ENCODE measurements at places on chromosomes 11 and 22. TPM values are rescaled to one million over a fixed set of nuclear protein-coding genes. Genes with fewer than 3 reads are reported as not detected.

The BIRC3 gene
- 10.1 TPM for total RNA-seq

GRCh38 chr11:1852877-1853276 lies at the start of gene LSP1:
Gene LSP1 (plus strand): TSS chr11:1853084. CDS start chr11:1853145, 61 bp downstream.
- DNase-seq = no peak

GRCh38 chr11:39661890-39662289 lies 1797.6 kb downstream of the LRRC4C start:
- DNase-seq = no peak

DNA sequence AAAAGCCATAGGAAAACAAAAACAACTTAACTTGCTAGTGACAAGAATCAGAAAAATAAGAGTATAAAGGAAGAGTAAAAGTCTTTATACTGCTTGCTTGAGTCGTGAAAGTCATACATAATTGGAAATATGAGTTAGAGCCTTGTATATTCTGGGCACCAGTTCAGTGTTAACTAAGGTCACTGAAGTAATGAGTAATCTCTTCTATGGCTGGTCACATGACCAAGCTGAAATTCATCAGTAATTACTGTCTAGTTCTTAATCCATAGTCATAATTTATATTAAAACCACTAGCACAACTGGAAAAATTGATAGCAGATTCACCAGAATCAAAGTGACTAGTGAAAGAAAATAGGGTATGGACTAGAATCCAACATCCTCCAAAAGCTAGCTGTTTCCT lies 84.4 kb upstream of the SLC5A12 start:
- DNase-seq = peak; percentile 14
